Stimulated activated CD4-positive, alpha-beta T cell treated with anti-CD3 and anti-CD28 coated beads, Interleukin-1b, Interleukin-23, amount 100 ng/mL, for 1 hour (primary cell): ENCODE measurements at places on chromosomes 1 and 21.

DNA sequence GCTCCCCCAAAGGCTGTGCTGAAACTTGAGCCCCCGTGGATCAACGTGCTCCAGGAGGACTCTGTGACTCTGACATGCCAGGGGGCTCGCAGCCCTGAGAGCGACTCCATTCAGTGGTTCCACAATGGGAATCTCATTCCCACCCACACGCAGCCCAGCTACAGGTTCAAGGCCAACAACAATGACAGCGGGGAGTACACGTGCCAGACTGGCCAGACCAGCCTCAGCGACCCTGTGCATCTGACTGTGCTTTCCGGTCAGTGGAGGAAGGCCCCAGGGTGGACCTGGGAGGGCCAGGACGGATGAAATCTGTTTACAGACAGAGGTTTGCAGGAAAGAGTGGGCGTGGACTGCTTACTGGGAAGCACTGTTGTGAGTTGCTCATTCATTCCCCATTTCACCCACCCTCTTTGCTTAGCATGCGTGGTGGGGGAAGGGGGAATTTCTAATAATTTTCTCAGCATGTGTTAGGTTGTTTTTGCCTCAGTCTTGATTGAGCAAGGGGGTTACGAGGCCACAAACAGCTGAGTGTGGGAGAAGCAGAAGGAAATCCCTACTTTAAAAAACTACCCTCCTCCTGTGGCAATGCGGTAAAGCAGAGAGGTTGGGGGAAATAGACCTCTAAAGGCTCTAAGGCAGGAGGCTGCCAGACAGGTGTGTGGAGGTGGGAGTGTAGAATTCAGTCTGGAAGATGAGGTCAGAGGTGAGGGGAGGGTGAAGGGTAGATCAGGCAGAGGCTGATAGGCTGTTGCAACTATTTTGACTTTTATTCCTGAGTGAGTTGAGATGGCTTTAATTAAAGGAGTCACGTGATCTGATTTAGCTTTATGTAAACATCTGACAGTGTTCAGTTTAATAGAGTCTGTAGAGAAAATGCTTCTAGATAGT lies 1.3 kb downstream of the FCGR2A start:
- DNase-seq, result no peak

DNA sequence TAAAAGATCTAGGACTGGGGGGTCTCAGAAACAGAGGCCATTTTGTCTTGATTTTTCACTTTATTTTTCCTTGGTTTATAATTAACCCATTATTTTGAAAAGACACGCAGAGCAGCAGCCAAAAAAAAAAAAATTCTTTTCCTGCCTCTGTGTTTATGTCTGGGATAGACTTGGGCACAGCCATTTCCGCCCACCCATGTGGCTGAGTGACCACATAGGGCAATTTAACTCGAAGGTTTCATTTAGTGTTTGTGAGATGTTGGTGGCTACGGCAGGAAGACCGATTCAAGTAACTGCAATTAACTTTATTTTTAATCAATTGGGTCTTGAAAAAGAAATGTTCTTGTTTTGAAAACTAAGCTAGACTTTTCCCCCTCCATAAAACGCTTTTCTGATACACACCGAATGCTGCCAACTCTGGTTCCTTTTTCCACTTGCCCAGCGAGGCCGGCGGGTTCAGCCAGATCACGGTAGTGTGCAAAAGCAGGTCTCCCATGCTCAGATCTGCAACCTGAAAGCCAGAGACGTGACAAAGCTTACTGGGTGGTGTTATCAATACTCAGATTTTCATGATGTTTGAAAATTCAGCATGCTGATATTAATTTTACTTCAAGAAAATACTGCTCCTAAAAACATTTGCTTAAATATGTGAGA lies 97.4 kb upstream of the KRTAP19-8 start:
- DNase-seq, result no peak

DNA sequence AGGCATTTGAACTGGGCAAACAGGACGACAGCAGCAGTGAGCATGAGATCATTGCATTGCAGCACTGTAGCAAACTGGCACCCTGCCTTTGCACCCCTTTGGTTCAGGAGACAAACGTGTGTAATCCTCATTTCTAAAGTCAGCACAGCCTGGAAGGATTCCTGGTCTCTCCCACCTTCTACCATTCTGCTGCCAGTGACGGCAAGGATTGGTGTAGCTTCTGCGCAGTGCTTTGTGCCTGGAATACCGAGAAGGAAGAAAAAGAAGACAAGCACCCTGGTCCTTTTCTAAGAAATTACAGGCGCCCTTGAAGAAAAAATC lies 805.3 kb downstream of the USP25 start:
- no peak for DNase-seq

GRCh38 chr1:151809985-151810556 lies 4.9 kb upstream of the LINGO4 start:
- no peak for DNase-seq

GRCh38 chr1:203049576-203050180 lies 23.4 kb downstream of the PPFIA4 start:
- DNase-seq, result no peak

DNA sequence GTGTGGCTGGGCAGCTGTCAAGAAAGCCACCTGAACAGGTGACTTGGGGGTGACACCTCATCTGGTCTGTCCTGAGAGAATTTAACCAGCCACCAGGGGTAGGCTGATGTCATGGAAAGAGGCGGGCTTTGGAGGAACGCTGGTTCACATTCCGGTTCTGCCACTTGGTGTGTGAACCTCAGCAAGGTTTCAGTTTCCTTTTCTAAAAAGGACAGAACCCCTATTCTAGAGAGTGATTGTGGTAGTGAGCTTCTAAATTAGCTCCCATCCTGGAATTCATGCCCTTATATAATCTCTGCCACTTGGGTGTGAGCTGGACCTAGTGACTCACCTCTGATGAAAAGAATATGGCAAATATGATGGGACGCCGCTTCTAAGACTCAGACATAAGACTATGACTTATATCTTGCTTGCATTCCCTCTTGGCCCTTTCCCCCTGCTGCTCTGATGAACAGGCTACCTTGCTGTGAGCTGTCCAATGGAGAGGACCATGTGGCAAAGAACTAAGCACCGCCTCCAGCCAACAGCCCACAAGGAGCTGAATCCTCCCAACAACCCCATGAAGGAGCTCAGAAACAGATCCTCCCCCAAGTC lies 332.1 kb downstream of the RRAGC start:
- no peak for DNase-seq

DNA sequence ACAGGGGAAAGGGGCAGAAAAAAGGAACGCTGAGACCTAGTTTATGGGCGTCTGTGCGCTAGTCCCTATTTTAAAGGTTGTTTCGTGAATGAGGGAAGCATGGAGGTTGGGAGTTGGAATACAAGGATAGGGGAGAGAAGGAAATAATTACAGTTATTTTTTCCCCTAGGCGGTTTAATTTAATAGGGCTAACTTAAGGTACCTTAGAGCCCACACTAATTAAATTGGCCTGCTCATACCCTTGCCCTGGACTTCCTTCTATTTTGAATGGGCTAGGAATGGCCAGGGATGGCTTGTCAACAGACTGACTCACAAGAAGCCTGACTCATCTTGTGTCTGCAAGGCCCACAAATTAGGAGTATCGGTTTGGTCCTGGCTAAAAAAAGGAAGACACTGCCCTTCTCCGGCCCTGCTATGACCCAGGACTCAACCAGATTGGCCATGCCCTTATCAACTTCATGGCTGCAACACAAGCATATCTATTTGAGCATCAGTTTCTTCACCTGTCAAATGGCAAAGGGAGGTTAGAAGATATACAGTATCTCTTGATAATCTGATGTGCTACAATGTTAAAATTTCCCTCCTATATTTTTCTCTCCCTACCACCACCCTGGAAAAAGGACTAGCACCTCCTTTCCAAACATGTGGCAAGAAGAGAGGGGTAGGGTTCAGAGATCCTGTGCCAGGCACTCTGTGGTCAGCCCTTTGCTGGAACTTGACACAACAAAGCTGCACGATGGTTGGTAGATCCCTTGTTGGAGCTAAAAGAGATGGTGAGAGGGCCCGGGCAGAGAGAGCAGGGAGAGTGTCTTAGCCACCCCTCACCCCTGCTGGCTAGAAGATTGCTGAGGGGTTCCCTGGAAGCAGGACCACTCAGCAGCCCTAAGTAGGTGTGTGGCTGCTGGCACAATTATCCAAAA lies 2.2 kb upstream of the SSBP3 start:
- no peak for DNase-seq

DNA sequence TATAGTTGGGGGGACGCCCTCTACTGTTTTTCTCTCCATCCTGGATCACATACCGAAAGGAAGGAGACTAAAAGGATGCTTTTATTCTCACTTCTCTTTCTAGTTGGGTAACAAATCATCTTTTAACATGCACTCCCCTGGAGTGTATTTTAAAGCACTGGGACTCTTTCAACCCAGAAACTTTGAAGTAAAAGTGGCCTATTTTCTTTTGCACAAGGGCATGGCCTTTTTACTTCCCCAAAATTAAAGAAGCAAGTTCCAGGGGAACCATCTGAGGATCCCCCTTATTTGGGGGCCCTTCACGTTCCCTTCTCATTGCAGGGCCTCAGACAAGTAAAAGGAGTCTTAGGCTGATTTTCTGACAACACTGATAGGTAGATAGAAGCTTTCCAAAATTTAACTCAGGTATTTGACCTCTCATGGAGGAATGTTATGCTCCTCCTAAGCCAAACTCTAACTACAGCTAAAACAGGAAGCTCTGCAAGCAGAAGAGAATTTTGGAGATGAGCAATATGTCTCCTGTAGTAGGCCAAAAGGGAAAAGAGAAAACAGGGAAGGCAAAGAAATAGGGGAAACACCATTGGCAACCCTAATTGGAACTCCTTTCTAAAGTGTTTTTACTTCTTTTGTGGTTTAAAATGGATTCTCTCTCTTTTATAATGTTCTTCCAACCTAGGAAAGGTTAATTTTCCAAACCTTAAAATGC lies 8.9 kb upstream of the CD46 start:
- DNase-seq, result no peak
